ENCODE measurements at places on chromosomes 4 and X. TPM values are rescaled to one million over a fixed set of nuclear protein-coding genes. Genes with fewer than 3 reads are reported as not detected.

The DMRTC1 gene
- not detected for total RNA-seq

The CDX4 gene
- total RNA-seq, result not detected

The IRS4 gene
- not detected for total RNA-seq

The SMIM10L2A gene
- total RNA-seq, result 0.38 TPM

The L1CAM gene
- total RNA-seq, result 4.9 TPM

The USP17L29 gene
- not detected for total RNA-seq

The RNF4 gene
- 116 TPM for total RNA-seq

The REPS2 gene
- not detected for total RNA-seq

The UTP14A gene
- total RNA-seq, result 22.8 TPM

The JADE1 gene
- total RNA-seq, result 30.4 TPM

The PAGE2B gene
- not detected for total RNA-seq

The SPANXC gene
- total RNA-seq, result not detected

The P2RY4 gene
- 0.23 TPM for total RNA-seq

The FATE1 gene
- not detected for total RNA-seq

The SRPX gene
- 1.2 TPM for total RNA-seq

The SPP1 gene
- not detected for total RNA-seq

The VCX2 gene
- not detected for total RNA-seq

The MAGEA3 gene
- total RNA-seq, result not detected

The EGF gene
- total RNA-seq, result not detected

The XPNPEP2 gene
- 1.2 TPM for total RNA-seq

The CCDC160 gene
- total RNA-seq, result not detected

The HOPX gene
- 208 TPM for total RNA-seq

The RFC1 gene
- total RNA-seq, result 94.7 TPM

The ANXA10 gene
- total RNA-seq, result not detected

The BRS3 gene
- not detected for total RNA-seq

The GAGE13 gene
- not detected for total RNA-seq

The LUZP4 gene
- total RNA-seq, result not detected

The HSFX3 gene
- total RNA-seq, result 0.29 TPM

The GPR119 gene
- total RNA-seq, result not detected

The F8A3 gene
- 10.8 TPM for total RNA-seq

The CLNK gene
- total RNA-seq, result 0.61 TPM

The NBDY gene
- total RNA-seq, result 30.4 TPM

The UBE2A gene
- 81.2 TPM for total RNA-seq

The CCNQ gene
- 17.5 TPM for total RNA-seq

The CABS1 gene
- total RNA-seq, result not detected

The PAGE4 gene
- total RNA-seq, result not detected

The SPATA18 gene
- 0.53 TPM for total RNA-seq

The ASB12 gene
- total RNA-seq, result 0.33 TPM

The FBXW7 gene
- 62.9 TPM for total RNA-seq

The CSAG1 gene
- total RNA-seq, result not detected

The CFAP299 gene
- total RNA-seq, result not detected

The ARHGAP36 gene
- not detected for total RNA-seq

The HERC5 gene
- total RNA-seq, result 69.6 TPM

The CFAP97 gene
- total RNA-seq, result 31.8 TPM

The ARX gene
- not detected for total RNA-seq

The CNKSR2 gene
- 6.7 TPM for total RNA-seq
